ENCODE measurements at places on chromosomes 5 and 9.

DNA sequence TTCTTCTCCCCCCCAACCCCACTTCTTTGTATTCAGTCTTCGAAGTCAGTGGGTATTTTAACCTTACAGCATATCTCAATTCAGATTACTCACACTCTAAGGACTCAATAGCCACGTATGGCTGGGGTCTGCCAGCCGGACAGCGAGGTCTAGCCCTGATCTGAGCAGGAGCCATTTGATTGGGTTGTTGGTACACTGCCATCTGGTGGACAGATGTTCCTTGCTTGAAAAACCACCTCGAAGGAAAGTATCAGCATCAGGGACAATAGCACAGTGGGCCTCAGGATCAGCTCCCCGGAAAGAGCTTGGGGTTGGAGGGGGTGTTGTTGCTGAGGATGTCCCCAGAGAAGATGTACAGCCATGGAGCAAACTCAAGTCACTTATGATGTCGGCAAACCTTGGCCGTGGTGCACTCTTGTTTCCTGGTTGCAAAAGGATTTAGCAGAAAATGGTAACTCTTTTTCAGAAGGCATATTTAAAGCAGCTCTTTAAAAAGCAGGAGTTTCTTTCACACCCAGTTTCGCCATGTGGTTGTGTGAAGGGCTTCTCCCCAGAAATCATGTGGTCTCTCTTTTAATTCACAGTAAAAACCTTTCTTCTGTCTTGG lies 31.7 kb upstream of the KCNMB1 start:
- peak; percentile 6 for DNase-seq

- DNase-seq: no peak
Observed at GRCh38 chr9:127595611-127596010, 16.5 kb upstream of the STXBP1 start.

DNA sequence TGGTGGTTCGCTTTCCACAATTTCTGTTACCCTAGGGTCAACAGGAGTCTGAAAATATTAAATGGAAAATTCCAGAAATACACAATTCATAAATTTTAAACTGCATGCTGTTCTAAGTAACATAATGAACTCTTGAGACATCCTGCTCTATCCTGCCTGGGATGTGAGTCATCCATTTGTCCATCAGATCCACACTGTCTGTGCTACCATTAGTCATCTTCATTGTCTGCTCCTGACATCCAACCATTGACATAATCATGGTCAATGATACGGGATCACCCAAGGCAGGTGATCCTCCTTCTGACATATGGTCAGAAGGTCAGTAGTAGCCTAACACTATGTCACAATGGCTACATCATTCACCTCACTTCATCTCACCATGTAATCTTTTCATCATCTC lies 276.7 kb upstream of the KIF2A start:
- no peak for DNase-seq

DNA sequence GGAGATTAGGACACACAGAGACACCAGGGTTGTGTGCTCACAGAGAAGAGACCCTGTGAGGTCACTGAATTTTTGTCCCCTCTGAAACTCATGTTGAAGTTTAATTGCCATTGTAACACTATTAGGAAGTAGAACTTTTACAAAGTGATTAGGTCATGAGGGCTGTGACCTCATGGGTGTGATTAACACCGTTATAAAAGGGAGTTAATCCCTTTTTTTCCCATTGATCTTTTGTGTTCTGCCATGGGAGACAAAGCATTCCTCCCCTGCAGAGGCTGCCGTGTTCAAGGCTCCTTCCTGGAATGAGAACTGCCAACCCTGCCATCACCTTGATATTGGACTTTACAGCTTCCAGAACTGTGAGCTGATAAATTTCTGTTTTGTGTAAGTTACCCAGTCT lies 221.0 kb downstream of the ADCY2 start:
- no peak for DNase-seq

DNA sequence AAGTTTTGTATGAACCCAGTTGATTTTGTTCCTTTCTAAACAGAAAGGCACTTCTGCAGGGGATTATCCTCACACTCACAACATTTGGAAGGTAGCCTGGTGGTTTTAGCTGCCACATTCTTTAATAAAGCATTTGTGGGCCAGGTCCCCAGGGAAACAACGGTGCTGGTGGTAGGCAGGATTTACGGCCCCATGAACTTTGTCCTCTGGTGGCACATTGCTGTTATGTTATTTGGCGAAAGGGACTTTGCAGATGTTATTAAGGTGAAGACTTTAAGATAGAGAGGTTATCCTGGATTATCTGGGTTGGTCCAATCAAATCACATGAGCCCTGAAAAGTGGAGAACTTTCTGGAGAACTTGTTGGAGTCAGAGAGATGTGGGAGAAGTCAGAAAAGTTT lies 86.3 kb upstream of the C9orf72 start:
- DNase-seq: no peak

DNA sequence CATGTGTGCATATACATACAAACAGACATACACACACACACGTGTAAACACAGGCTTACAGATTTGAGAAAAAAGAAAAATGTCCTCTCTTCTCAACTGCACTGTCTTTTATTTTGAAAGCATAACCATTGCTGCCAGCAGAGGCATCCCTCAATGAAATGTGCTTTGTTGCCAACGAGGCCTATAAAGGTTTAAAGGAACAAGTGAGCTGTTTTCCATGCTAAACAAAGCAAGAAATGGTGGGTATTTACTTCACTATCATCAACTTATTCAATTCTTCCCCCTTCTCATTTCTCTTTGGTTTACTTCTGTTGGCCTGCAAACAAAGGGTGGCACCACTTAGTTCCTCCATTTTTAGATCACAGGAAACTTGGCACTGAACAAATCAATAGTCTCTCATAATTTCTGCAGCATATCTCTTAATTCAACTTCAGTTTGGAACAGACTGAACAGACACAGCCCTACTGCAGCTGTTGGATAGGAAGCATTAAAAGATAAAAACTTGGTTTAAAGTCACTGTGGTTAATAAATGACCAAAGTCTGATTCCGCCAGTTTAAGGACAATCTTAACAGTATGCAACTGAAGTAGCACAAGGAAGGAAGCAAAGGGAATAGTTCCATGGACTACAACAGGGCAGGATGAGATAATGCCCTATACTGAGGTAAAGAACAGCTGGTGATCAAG lies 21.7 kb downstream of the TTC33 start:
- DNase-seq: no peak

All from SK-N-MC (cell line).